Transverse colon (tissue), 4 donors: ENCODE measurements at places on chromosomes 3 and 15. TPM values are rescaled to one million over a fixed set of nuclear protein-coding genes. Genes with fewer than 3 reads are reported as not detected.

Gene CCR8
- total RNA-seq, result not detected

Gene TNFSF10
- total RNA-seq, result 135 TPM

Gene ALG1L2
- total RNA-seq, result not detected

Gene SNX4
- 69.2 TPM for total RNA-seq

Gene SKOR1
- total RNA-seq, result not detected

Gene MYRIP
- total RNA-seq, result 19.7 TPM

Gene PRTG
- total RNA-seq, result 0.68 TPM

Gene TTLL13
- total RNA-seq, result not detected

Gene GOLGA8S
- not detected for total RNA-seq

Gene HYKK
- total RNA-seq, result 4.5 TPM

Gene NR2E3
- not detected for total RNA-seq
